Renal cortical epithelial cell (primary cell): ENCODE measurements at places on chromosomes 2 and 18. TPM values are rescaled to one million over a fixed set of nuclear protein-coding genes. Genes with fewer than 3 reads are reported as not detected.
A peak's percentile ranks its signal among the peaks of the same experiment; 100 is the strongest.

The EVX2 gene
- total RNA-seq: not detected in 2 replicates

DNA sequence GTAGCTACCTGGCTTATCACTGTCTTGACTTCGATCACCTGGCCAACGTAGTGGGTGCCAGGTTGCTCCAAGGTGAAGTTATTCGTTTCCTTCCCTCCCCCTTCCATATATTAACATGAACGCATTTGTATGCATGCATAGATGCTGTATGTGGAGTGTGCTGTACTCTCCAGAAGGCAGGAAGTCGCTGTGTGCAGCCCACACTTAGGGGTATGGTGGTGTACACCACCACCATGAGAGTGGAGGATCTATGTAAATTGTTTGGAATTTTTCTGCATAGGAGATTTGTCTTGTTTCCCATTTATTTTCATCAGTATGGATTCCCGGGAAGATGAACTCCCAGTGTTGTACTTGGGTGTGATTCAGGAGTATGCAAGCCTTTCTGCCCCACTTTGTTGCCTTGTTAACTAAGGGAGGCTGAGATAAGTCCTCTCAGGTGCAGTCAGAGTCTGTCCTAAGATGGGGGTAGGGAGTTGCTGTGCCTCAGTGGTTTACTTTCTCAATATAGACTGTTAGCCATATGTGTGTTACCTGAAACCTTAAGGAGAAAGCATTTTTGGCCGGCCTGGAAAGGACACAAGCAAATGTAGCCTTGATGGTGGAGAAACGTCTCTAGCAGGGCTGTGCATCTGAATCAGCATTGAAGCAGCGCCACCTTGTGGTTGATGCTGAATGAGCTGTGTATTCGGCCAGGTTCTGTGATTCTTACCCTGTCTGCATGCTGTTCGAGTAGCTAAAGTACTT lies 149.8 kb downstream of the TANC1 start:
- DNase-seq: peak; percentile 75

DNA sequence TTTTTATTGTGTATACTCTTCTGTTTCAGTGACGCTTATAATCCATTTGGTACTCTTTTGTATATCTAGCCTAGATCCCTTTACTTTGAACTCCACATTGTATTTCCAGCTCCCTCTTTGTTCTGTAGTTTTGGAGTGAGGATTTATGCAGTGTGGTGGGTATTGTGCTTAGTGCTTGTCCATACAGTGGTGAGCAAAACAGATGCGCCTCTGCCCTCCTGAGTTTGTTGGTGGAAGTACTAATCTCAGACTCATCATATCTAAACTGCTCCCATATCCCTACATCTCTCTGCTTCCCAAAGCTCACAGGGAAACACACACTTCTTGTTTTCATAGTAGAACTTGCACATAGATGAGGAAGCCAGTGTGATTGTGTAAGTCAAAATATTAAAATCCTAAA lies 12.1 kb downstream of the PTCD3 start:
- no peak for DNase-seq

DNA sequence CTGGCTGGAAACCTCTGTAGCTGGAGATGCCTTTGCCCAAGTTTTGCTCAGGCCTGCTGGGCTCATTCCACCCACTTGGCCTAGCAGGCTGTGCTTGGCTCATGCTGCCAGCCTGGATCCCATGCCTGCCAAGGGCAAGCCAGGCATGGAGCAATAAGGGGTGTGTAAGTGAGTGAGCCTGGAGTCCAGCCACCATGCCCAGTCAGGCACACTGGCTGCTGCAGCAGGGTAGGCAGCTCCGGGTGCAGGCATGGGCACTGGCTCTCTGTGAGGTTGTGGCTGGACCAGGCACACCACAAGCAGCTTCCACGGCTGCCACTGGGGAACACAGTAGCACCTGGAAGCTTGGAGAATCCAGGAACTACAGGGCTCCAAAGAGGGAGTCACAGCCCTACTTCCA lies 147.7 kb upstream of the HS6ST1 start:
- no peak for DNase-seq

- DNase-seq: no peak
Observed at GRCh38 chr2:232519581-232520438, at the start of gene PRSS56. Gene PRSS56 (plus strand): TSS chr2:232520388. CDS start chr2:232520599, 211 bp downstream.

GRCh38 chr2:150885774-150886386 lies 375.8 kb downstream of the RBM43 start:
- no peak for DNase-seq

DNA sequence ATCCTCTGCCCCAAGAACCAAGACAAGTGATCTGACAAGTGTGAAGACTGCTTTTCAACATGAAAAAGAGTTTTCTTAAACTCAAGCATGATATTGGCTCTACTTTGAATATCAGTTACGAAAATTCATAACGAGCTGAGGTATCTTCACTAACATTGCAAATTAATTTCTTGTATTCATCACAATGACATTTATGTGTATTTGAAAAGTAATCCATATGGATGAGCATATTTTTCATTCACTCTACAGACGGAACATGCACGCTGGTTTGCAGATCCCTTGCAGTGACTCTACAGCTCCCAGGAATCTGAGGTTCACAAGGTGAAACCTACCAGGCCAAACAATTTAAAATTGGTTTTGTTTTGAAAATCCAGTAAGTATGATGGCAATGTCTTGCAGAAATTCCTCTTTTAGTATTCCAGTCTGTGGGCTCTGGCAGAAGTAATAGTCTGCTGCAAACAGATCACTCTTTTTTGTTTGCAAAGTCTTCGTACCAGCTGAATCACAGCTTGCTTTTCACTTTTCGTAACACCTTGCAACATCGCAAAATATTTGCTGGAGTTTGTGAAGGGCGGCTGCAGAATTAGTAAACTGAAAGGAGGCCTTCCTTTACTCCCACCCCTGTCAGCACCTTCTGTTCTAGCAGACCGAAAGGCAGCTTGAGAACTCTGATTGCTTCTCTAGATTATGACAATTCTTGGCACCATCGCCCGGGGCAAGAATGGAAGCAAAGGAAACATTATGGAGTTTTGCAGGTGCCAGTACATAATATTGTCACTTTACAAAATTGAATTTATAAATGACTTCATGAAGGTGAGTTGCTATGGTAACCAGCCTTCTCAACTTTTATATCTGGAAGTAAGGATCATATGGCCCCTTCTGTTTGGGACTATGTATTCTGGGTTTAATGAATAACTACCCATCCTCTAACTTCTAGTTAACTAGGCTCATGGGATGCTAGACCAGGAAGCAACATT lies 168.7 kb downstream of the TMEM247 start:
- no peak for DNase-seq

The LIPG gene
- 61.1 and 61.4 TPM in 2 replicates for total RNA-seq

DNA sequence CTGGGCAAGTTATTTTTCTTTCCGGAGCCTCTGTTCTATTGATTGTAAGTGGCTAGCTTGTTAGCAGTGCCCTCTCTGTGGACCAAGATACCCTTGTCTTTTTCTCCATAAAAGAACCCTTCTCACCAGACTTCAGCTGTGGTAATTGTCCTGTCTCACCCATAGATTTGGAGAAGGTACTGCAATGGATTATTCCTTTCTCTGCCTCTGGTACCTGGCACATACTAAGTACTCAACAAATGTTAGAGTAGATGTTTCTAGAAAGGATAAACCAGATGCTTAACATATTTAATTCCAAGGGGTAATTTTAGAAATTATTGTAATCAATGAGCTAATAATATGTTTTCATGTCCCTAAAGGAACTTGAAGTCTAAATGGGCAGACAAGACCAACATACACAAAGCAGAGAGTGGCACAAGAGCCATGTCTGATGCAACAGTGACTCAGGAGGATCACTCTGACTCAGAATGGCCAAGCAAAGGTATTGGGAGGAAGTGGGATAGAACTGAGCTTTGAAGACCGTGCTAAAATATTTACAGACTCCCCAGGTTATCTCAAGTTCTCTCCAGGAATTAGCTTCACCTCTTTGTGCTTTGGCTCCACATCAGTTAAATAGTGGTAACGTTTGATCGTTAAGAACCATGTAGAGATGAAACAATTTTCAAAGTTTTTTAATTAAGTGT lies 129.7 kb upstream of the OSR1 start:
- DNase-seq: peak; percentile 92

The LCT gene
- not detected in 2 replicates for total RNA-seq

GRCh38 chr2:28901841-28902240 lies 7.4 kb downstream of the WDR43 start:
- peak; percentile 10 for DNase-seq

GRCh38 chr2:36416370-36417165 lies 61.0 kb downstream of the CRIM1 start:
- DNase-seq: no peak

- peak; percentile 19 for DNase-seq
Observed at GRCh38 chr2:31066086-31066485, 72.2 kb downstream of the GALNT14 start.

DNA sequence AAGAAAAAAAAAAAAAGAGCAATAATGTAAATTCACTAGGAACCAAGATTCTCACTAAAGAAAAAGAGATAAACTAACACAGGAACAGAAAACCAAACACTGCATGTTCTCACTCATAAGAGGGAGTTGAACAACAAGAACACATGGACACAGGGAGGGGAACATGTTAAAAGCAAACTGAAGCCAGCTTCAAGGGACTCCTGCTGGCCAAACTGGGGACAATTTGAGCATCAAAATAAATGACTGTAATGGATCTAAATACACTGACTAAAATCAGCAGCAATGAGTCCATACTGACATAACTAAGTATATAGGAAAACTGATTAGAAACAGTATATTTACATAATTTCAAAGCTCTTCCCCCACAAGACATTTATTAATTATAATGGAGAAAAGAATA lies 73.0 kb downstream of the FARSB start:
- no peak for DNase-seq

DNA sequence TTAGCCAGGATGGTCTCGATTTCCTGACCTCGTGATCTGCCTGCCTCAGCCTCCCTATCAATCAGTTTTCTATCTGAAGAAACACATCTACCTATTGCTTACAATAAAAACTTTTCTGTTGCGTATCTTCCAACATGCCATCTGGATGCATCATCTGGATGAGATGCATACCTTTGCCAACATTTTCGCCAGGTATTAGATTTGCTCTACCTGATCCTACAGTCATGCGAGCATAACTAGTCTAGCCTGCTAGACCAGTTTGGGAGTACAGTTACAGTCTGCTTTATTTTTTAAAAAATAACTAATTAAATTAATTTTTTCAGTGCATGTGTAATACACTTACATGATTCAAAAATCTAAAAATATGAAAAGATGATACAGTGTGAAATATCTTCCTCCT lies 334.0 kb upstream of the MEX3C start:
- peak; percentile 25 for DNase-seq

- DNase-seq: no peak
Observed at GRCh38 chr18:60401346-60401745, 28.8 kb upstream of the MC4R start.

DNA sequence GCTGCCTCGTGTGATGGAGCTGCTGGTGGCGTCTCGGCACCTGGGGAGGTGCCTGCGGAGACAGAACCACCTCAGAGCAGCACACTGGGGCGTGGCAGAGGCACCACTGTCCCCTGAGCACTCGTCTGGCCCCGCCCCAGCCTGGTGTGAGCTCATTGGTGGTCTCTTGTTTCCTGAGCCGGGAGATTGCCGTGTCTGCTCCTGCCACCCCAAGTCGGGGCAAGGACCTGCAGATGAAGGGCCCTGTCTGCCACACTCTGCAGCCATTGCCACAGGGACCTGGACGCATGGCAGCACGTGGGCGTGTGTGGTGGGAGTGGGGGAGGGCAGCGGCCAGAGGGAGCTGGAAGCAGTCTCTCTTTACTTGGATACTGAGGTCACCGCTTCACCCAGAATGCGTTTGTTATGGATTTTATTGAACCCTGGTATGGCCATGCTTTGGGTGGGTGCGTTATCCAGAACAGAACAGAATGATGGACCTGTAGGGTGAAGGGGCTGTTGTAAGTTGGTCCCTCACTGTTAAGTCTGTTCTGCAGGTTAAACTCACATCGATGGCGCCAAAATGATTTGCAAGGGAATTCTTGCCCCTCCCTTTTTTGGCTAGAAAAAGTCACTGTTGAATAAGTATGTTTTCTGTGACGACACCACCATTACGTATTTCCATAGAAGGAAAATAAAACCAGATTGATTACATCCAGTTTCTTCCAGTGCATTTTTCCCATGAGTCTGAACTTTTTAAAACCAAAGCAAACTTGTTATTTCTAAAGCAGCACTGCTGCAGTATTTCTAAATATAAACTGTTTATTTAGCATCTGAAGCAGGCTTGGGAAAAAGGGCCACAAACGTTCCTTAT lies 92.0 kb downstream of the USP40 start:
- DNase-seq: no peak

The IL37 gene
- not detected in 2 replicates for total RNA-seq

- no peak for DNase-seq
Observed at GRCh38 chr2:117631152-117631945, 183.1 kb upstream of the DDX18 start.

GRCh38 chr2:135074216-135074615 lies 22.1 kb downstream of the RAB3GAP1 start:
- no peak for DNase-seq

DNA sequence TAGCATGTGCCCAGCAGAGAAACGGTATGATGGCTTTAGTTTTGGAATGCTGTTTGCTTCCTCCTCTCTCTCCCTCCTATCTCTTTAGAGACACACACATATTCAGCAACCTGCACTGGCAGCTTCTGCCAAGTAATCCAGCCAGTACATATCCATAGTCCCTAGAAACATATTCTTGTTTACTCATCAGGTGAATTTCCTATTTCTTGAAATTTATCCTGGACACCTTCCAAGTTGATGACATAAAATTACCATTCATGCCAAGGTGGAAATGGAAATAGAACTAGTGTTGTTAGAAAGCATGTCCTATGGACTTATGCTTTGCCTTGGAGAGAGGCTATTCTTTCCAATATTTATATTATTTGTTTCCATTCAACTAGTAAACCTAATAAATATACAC lies 50.9 kb upstream of the RGPD4 start:
- DNase-seq: peak; percentile 6

DNA sequence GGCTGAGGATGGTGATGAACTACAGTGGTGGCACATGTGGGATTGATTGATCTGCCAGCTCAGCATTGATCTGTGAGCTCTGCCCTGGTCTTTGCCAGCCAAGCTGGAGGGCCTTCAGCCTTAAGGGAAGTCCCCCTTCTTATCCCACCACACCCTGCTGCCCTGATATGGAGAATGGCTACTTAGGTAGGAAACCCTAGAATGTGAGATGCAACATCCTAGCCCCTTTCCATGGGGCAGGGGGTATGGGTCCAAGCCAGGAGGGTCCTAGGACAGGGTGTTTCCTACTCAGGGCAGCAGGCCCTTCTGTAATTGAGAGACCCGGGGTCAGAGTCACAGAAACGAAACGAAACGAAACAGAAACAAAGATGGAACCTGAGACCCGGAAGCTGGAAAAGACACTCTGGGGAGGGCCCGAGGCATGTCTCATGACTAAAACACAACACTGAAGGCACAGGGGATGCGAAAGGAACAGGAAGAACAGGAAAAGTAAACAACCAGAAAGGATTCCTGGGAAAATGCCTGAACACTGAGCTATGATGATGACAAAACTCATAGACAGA lies 16.9 kb upstream of the SULT1C2 start:
- peak; percentile 93 for DNase-seq
